ENCODE measurements at places on chromosomes 16 and 17. TPM values are rescaled to one million over a fixed set of nuclear protein-coding genes. Genes with fewer than 3 reads are reported as not detected.

GALK1 gene
- total RNA-seq: 11.2 TPM

PRKCB gene
- 0.27 TPM for total RNA-seq

DNA sequence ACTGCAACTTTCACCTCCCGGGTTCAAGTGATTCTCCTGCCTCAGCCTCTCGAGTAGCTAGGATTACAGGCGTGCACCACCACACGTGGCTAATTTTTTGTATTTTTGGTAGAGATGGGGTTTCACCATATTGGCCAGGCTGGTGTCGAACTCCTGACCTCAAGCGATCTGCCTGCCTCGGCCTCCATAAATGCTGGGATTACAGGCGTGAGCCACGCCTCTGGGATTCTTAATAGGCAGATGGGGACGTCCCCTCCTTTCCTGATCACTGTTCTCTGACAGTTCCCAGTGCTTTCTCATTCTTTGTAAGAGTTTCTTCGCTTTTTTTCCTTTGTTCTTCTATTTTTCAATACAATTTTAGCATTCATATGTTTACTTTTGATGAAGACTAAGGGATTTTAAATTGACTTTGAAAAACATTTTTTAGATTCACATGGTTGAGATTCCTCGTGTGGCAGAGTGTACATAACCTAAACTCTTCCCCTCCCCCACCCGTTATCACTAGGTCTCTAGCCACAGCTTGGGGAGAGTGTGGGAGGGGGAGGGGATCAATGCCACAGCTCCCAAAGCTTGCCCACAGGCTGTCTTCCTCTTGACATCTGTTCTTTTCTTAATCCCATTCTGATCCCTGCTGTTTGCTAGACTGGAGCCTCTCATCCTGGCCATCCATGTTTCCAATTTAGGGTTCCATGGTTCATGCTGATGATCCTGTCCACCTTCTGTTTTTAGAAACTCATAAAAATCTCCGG lies 11.0 kb downstream of the ADORA2B start:
- DNase-seq: no peak

DNA sequence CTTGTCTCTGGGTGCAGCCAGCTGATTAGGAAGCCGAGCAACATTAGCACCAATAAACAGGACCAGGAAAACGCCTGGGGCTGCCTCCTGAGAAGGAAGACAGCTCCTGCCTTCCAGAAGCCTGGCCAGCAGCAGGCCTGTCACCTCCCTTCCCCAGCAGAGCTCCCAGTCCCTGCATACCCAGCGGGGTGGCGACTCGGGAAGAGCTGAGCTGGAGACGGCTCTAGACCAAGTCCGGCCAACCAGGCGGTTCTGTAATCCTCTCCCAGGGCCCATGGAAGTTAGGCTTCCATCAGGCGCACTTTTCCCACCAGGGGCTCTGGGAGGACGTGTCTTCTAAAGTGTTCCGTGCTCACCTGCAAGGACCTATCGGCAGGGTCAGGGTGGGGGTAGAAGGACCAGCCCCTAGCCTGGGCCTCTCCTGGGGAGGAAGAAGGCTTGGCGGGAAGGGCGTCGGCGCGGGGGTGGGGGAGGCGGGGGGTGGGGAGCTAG lies 12.0 kb upstream of the CLUH start:
- no peak for DNase-seq

DNA sequence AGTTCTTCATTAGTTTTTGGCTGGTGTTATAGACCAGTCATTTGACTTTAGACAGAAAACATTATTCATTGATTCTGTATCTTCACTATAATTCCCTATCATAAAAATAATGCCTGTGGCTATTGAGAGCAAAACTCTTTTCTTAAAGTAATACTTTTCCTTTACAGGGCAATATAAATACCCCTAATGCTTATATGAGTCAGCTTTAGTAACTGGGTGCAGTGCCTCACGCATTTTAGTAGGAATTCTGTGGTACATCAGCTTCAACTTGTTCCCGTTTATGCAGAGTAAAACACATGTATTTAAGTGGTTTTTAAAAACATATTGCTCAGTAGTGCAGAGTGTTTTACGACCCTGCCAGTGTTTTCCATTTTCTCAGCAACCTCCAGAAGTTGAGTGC lies 68.1 kb downstream of the SEC14L1 start:
- no peak for DNase-seq

- DNase-seq: no peak
Observed at GRCh38 chr17:78248051-78248914, 16.9 kb downstream of the TMEM235 start.

GRCh38 chr16:88804552-88805339 lies 1.2 kb downstream of the CDT1 start:
- DNase-seq: no peak

All from progenitor cell of endocrine pancreas (in vitro differentiated cells).